ENCODE measurements at places on chromosomes 3 and 15. TPM values are rescaled to one million over a fixed set of nuclear protein-coding genes. Genes with fewer than 3 reads are reported as not detected.
A peak's percentile ranks its signal among the peaks of the same experiment; 100 is the strongest.

LIPH gene
- total RNA-seq, result 213 TPM

SI gene
- total RNA-seq, result not detected

AVEN gene
- total RNA-seq, result 2.8 TPM

TRAT1 gene
- not detected for total RNA-seq

PAK6 gene
- total RNA-seq, result 7.0 TPM

KCNMB3 gene
- total RNA-seq, result 6.4 TPM

DNA sequence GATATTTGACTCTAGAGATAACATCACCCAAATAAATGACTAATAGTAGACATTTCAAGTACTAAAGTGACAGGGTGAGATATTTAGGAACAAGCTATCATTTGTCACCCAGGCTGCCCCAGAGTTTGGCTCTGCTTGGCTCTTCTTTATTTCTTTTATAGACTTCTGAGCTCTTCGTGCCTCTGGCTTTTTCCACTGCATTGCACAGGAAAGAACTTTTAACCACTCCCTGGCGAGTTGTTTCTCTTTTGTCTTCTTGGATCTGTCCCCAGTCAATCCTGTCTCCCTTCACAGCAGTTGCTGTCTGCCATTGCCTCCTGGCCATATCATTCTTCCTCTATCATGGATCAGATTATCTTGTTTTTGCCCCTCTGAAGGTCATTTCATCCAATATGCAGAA, 339.2 kb upstream of the DCBLD2 start:
- H3K4me3 ChIP-seq, result no peak overlapping the region
- H3K27me3 ChIP-seq, result no peaks in the 10 kb centered on the region
- no peak overlapping the region for H3K27ac ChIP-seq
- peaks cover 8% of the 10 kb centered on the region for H3K4me1 ChIP-seq
- H3K36me3 ChIP-seq, result no peaks in the 10 kb centered on the region

DNA sequence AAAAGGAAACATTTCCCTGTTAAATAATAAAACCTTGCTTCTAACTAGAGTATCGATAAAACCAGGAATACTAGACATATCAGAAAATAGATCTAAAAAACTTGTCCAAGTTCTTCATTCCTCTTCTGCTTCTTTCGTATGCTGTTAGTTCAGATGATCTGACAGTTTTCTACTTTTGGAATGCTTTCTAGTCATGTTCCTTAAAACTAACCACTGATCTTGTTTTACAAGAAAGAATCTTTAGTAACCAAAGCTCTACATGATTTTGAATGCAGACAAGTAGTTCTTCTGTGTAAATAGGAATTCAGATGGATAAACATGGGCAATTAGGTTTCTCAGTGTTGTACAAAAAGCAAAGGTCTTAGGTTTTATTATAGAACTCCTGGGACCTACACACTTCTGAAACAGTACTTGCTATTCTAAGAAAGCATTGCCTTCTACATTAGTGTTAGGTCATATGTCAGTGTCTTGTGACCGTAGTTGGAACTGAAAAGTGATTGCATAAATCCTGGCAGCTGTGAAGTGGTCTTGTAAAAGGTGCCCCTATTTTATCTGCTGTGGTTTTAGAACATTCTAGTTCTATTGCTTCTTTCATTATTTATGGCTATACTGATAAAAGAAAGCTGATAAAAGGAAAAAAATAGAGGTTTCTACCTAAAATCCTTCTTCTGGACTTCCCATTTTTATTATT, 40.7 kb downstream of the SNRK start:
- no peak overlapping the region for H3K4me3 ChIP-seq
- H3K27ac ChIP-seq, result no peak overlapping the region
- DNase-seq, result no peak
- no peaks in the 10 kb centered on the region for H3K4me1 ChIP-seq
- H3K36me3 ChIP-seq, result no peaks in the 10 kb centered on the region

GRCh38 chr3:36077320-36077719, 303.0 kb upstream of the STAC start:
- H3K27ac ChIP-seq, result no peak overlapping the region
- no peak for DNase-seq
- no peaks in the 10 kb centered on the region for H3K27me3 ChIP-seq
- peaks cover 7% of the 10 kb centered on the region for H3K4me1 ChIP-seq
- H3K36me3 ChIP-seq, result no peaks in the 10 kb centered on the region

DNA sequence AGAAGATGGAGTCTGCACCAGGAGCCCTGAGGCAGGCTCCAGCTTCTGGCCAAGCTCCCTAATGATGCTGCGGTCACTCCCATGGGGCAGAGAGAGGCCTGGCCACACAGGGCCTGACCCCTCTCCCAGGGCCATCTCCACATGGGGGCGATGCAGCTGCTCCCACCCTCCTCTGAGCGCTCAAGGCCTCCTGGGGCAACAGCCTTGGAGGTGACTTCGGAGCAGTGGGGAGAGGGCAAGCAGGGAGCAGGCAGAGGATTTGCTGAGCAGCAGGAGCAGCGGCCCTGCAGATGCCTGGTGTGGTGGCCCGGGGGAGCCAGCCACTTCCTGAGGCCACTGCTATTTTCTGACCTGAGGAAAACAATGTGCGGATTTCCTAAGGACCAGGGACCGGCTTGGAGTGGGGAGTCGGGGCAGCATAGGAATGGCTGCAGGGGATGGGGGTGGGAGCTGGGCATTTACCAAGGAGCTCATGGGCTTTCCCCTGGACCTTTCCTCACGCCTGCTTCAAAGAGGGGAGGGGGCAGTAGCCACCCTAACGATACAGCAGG, 81.6 kb upstream of the RPL32 start:
- DNase-seq, result no peak
- no peak overlapping the region for H3K27ac ChIP-seq
- no peak overlapping the region for H3K4me3 ChIP-seq
- H3K4me1 ChIP-seq, result no peaks in the 10 kb centered on the region
- peaks cover 5% of the 10 kb centered on the region for H3K36me3 ChIP-seq

GRCh38 chr3:52742418-52743041, 28.2 kb downstream of the NEK4 start:
- H3K27ac ChIP-seq, result no peak overlapping the region
- no peak overlapping the region for H3K4me3 ChIP-seq
- peaks cover 37% of the 10 kb centered on the region for H3K36me3 ChIP-seq

- H3K27me3 ChIP-seq, result no peaks in the 10 kb centered on the region
- H3K27ac ChIP-seq, result no peak overlapping the region
- H3K36me3 ChIP-seq, result no peaks in the 10 kb centered on the region
- H3K4me3 ChIP-seq, result no peak overlapping the region
- no peak for DNase-seq
Measured at GRCh38 chr3:58256061-58256460, 18.5 kb downstream of the ABHD6 start.

DNA sequence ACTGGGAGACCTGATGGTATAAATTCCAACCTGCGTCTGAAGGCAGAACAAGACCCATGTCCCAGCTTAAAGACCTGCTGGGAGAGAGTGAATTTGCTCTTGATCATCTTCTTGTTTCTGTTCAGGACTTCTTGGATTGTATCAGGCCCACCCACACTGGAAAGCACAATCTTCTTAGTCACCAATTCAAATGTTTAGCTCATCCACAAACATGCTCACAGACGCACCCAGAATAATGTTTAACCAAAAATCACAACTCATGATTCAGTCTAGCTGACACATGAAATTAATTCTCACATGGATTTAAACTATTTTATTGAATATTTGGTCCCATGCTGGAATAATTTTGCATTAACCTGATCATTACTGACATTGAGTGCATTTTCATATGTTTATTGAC, 37.8 kb upstream of the GOLGA6L2 start:
- no peak overlapping the region for H3K4me3 ChIP-seq
- DNase-seq, result no peak

DNA sequence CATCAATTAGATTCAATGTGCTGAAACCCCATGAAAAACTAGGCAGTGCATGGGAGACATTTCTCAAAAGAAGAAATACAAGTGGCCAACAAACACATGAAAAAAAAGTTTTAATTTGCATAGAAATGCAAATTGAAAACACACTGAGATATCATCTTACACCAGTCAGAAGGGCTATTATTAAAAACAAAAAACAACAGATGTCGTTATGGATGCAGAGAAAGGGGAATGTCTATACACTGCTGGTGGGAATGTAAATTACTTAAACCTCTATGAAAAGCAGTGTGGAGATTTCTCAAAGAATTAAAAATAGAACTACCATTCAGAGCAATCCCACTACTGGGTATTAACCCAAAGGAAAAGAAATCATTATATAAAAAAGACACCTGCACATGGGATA, 98.7 kb downstream of the CCNL1 start:
- H3K4me1 ChIP-seq, result no peaks in the 10 kb centered on the region
- H3K27me3 ChIP-seq, result no peaks in the 10 kb centered on the region
- no peak overlapping the region for H3K4me3 ChIP-seq

- no peak for DNase-seq
- H3K36me3 ChIP-seq, result no peaks in the 10 kb centered on the region
- H3K4me3 ChIP-seq, result no peak overlapping the region
- H3K27me3 ChIP-seq, result no peaks in the 10 kb centered on the region
Measured at GRCh38 chr3:8254489-8254888, 247.1 kb upstream of the LMCD1 start.

- no peaks in the 10 kb centered on the region for H3K4me1 ChIP-seq
- no peak overlapping the region for H3K4me3 ChIP-seq
- H3K36me3 ChIP-seq, result no peaks in the 10 kb centered on the region
- no peaks in the 10 kb centered on the region for H3K27me3 ChIP-seq
Measured at GRCh38 chr3:61912158-61912557, 350.8 kb downstream of the PTPRG start.

- DNase-seq, result no peak
- no peaks in the 10 kb centered on the region for H3K4me1 ChIP-seq
- H3K27ac ChIP-seq, result no peak overlapping the region
Measured at GRCh38 chr3:100982710-100983109, 10.5 kb downstream of the ABI3BP start.

DNA sequence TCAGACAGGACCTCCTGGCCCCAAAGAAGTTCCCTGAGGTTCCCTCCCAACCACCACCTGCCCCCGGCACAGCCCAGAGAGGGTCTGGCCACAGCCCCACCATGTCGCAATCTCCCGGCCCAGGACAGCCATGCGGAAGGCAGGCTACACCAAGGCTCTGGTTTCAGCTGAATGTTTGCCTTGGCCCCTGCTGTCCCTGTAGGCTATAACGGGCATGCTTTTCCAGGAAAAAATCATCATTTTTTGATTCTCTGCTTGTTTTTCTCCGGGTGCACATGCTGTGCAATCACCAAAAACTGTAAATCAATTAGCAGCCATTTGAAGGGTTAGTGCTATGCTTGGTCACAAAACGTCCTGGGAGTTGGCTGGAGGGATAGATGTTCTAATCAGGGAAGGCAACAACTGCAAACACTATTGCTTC, 142.7 kb upstream of the IGF1R start:
- no peaks in the 10 kb centered on the region for H3K4me1 ChIP-seq
- H3K27ac ChIP-seq, result no peak overlapping the region
- H3K4me3 ChIP-seq, result no peak overlapping the region
- no peaks in the 10 kb centered on the region for H3K36me3 ChIP-seq

GRCh38 chr3:143849854-143850549, 1.7 kb upstream of the SLC9A9 start:
- peaks cover 9% of the 10 kb centered on the region for H3K4me1 ChIP-seq
- no peak overlapping the region for H3K27ac ChIP-seq
- no peak overlapping the region for H3K4me3 ChIP-seq

GRCh38 chr3:184604039-184604601, 42.5 kb downstream of the EPHB3 start:
- H3K4me3 ChIP-seq, result peak overlapping the region; percentile 13
- peaks cover 93% of the 10 kb centered on the region for H3K27me3 ChIP-seq
- DNase-seq, result no peak
- H3K36me3 ChIP-seq, result no peaks in the 10 kb centered on the region

- no peak overlapping the region for H3K4me3 ChIP-seq
- H3K36me3 ChIP-seq, result no peaks in the 10 kb centered on the region
- no peak for DNase-seq
- peaks cover 38% of the 10 kb centered on the region for H3K27me3 ChIP-seq
Measured at GRCh38 chr15:76994496-76994895, 430 bp upstream of the PSTPIP1 start.

DNA sequence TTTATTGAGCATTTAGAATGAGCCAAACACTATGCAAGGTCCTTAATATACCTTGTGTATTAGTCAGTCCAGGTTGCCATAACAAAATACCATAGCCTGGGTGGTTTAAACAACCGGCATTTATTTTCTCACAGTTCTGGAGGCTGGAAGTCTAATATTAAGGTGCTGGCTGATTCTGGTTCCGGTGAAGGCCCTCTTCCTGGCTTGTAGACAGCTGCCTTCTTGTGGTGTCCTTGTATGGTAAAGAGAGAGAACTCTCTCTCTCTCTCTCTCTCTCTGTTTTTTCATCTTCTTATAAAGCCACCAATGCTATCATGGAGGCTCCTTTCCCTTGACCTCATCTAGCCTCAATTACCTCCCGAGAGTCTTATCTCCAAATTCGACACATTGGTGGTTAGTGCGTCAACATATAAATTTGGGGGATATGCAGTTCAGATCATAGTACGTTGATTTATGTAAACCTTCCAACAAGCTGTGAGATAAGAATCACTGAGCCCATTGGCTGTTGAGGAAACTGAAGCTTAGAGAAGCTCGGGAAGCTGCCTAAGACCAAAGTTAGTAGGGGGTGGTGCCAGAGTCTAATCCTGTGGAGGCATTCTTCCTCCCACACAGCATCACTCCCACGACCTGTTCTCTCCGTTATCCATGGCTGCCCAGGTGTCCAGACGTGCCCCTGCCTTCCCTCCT, 298.0 kb upstream of the PROK2 start:
- DNase-seq, result no peak
- H3K4me3 ChIP-seq, result no peak overlapping the region
- H3K27ac ChIP-seq, result no peak overlapping the region
- H3K4me1 ChIP-seq, result no peaks in the 10 kb centered on the region
- peaks cover 68% of the 10 kb centered on the region for H3K27me3 ChIP-seq
